ENCODE measurements at places on chromosomes 16 and 17.

DNA sequence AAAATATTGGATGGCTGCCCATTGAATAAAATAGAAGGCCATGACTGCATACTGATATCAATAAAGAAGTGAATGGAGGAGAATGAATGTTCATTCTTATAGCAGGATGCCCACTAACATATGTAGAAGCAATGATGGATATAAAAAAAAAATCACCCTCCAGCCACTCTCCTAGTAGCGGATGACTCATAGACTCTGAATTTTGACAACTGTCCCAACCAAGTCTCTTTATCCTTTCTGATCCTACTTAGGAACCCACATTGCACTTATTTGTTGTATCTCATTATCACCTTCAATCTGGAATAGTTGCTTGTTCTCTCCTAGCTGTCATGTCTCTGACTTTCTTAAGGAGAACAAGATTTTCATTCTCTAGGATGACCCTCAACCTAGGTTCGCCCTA, 429.9 kb downstream of the HS3ST3B1 start:
- DNase-seq = no peak

DNA sequence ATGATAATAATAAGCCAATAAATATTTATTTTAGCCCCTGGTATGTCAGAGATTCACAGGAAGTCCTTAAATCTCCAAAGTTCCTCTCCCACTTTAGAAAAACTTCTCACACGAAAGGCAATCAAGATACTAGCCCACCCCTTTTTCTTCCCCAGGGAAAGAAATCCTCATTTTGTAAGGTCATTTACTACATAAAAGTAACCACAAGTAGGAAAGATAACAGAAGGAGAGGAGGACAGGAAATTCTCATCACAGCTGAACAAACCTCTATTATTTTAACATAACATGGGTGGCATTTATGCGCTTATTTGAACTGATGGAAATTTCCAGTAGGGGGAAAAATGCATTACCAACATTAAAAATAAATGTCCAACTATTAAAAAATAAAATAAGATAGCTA, 3.4 kb downstream of the FAM222B start:
- no peak for DNase-seq

DNA sequence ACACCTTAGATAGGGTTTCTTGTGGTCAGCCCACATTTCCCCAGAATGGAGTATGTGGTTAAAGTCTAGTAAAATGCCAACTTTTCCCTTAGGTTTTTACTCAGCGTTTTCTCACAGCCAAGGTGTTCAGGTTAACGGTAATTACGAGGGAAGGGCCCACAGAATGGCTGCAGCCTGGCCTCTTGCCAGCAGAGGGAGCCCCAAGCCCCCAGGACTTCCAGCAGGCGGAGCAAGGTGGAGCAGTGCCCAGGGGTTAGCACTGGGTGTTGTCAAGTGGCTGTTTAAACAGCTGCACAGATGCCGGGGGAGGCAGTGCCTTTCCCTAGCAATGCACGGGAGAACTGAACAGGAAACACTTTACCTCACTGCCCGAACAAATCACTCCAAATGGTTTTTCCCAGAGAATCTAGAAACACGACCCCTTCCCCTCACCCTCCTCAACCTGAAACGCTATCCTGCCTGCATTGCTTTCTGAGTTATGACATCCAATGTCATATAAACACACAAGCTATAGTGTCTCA, 6.6 kb downstream of the PHB1 start:
- DNase-seq = peak; percentile 87

GRCh38 chr17:681316-681715, 33.3 kb downstream of the VPS53 start:
- no peak for DNase-seq

GRCh38 chr16:53886482-53887378, 182.8 kb downstream of the FTO start:
- no peak for DNase-seq

DNA sequence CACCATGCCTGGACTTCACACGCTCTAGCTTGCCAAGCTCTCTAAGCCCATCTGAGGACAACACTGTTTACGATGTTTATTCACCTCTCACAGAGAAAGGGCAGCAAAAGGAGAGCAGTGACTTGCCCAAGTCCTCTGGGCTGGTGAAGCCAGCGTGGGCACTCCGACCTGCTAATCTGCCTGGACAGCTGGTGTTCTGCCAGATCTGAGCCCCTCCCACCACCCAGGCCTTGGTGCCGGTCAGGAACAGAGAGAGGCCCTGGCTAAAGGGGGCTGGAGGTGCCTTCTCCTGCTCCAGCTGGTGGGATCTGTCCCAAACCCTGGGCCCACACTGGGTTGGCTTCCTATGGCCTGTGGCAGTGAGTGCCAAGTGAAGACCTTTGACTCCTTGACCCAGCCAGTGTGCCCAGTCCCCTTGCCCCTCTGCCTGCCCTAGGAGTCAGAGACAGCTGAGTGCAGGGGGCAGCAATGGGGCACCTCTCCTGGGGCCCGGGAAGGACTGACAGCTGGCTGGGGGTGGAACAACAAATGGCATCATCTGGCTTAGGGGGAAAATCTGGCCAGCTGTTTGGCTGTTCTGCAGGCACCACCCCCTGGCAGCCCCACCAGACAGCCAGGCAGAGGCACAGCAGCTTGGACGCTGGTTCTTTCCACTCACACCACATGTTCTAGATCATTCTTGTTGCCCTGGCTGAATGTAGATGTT, 1.8 kb upstream of the SLC4A1 start:
- DNase-seq = no peak

DNA sequence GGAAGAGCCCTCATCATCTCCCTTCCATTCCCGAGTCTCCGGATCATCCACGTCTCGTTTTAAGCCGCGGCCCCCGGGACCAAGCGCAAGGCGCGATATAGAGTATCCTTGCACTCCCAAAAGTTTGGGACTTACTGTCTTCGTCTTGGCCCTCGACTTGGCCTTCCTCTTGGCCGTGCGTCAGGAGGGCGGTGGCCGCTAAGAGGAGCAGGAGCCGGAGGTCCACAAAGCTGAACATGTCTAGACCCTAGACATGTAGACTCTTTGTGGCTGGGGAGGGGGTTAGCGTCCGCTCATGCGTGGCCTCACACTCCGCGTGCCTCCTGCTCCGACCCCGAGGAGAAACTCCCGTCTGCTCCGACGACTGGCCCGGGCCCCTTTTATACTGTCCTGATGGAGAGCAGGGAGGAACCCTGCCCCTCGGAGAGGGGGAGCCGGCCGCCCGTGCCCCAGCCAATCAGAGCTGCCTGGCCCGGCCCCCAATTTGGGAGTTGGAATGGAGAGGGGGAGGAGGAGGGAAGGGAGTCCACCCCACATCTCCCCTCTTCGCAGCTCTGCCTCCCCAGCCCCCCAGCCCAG, at the start of gene COL1A1:
TSS of gene COL1A1 (minus strand) at position 356 of the 579 bp plus-strand sequence. CDS start at position 238, 118 bp downstream.
- no peak for DNase-seq

- no peak for DNase-seq
Measured at GRCh38 chr17:64332502-64332901, 58.2 kb downstream of the PECAM1 start.

GRCh38 chr17:64331931-64332493, 58.6 kb downstream of the PECAM1 start:
- no peak for DNase-seq

DNA sequence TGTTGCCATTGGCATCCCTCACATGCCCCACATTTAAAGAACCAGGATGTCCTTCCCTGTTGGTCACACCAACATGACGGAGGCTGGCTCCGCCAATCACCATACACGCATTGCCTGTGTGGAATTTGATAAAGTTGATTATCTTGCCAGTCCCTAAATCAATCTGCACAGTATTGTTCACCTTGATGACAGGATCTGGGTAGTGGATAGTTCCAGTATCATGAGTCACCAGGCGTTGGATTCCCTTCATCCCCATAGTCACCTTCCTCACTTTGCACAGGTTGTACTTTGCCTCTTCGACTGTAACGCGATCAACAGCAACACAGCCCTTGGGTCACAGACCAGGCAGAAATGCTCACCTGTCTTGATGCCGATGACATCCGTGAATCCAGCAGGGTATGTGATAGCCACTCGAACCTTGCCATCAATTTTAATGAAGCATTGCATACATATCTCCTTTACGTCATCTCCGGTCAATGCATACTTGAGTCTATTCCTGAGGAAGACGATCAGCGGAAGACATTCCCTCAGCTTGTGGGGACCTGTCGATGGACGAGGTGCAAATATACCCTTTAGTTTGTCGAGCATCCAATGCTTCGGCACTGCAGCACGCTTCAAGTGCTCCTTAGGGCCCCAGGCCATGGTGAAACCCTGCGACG, 14.2 kb downstream of the CTRB2 start:
- no peak for DNase-seq

DNA sequence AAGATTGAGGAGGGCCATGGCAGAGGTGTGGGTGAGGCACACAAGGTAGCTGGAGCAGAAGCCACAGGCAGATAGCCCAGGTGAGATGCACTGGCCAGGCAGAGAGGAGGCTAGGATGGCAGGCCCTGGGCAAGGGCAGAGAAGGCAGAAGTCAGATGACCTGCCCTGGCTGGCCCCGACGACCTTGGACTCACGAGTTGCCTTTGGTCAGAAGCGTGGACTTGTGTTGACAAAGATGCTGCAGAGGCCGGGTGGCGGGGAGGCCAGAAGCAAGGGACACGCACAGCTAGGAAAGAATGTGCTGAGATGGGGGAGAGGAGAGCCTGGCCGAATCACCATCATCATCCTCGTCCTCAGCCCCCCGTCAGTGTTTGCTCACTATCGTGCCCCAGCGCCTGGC, 123.7 kb downstream of the RBFOX3 start:
- DNase-seq = no peak

DNA sequence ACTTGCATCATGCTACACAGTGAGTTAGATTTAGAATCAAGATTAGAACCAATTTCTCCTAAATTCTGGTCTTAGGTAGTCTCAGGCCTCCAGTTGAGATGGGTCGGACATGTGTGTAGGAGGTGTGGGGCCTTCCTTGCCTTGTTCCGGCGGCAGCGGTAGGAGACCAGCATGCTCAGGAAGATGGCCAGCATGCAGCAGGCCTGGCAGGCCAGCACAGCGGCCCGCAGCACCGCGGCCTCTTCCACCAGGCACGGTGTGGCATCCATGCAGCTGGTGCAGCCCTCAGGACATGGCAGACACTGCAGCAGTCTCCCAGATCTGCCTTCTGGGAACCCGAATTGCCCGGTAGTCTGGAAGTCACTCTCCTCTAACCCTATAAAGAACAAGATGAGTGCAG, 6.9 kb downstream of the GPR179 start:
- no peak for DNase-seq

GRCh38 chr16:87143661-87144121, 173.5 kb downstream of the C16orf95 start:
- DNase-seq = no peak

GRCh38 chr16:3400446-3400778, 392 bp downstream of the ZSCAN32 start:
- DNase-seq = no peak

- no peak for DNase-seq
Measured at GRCh38 chr16:84007520-84007919, 35.1 kb downstream of the SLC38A8 start.

GRCh38 chr16:81866820-81867440, 87.8 kb downstream of the PLCG2 start:
- DNase-seq = peak; percentile 42

DNA sequence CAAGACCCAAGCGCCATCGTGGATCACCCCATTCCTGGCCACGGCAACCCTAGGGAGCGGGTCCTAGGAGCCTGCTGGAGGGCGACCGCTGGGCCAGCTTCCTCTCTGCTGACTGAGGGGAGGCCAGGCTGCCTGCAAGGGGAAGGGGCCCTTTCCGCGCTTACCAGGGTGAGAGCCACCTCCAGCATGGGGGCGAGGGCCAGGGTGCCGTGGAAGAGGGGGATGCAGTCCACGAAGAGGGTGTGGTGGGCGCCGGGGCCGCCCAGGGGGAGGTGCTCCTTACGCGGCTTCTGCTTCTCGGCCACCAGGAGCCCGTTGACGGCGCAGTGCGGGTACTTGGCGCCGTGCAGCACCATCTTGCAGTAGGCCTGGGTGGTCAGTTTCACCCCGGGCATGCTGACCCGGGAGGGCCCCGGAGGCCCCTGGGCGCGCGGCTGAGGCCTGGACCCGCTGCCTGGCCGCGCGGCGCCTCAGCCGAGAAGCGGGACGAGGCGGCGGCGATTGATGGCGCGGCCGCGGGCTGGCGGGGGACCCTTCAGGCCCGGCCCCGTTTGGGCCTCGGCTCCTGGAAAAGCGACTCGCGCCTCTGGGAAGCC, 345 bp downstream of the EMC8 start:
- DNase-seq = no peak

GRCh38 chr16:31880322-31880979, 6.8 kb downstream of the ZNF267 start:
- no peak for DNase-seq

- DNase-seq = no peak
Measured at GRCh38 chr16:65884018-65884417, 482.5 kb upstream of the CDH5 start.

GRCh38 chr17:68777856-68778694, 176.9 kb upstream of the FAM20A start:
- DNase-seq = no peak

DNA sequence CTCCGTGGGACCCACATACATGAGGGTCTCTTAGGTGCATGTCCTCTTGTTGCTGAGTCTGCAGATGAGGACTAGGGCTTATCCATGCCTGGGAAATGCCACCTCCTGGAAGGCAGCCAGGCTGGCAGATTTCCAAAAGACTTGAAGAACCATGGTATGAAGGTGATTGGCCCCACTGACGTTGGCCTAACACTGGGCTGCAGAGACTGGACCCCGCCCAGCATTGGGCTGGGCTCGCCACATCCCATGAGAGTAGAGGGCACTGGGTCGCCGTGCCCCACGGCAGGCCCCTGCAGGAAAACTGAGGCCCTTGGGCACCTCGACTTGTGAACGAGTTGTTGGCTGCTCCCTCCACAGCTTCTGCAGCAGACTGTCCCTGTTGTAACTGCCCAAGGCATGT, 38.2 kb upstream of the IL21R start:
- no peak for DNase-seq

DNA sequence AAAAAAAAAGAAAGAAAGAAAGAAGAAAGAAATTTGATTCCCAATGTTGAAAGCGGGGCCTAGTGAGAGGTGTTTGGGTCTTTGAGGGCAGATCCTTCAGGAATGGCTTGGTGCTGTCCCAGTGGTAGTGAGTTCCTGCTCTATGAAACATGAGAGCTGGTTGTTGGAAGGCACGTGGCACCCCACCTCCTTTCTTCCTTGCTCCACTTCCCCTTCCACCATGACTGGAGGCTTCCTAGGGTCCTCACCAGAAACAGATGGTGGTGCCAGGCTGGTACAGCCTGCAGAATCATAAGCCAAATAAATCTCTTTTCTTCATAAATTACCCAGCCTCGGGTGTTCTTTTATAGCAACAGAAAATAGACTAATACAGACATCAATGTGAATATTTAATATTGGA, 147.3 kb upstream of the KCNJ18 start:
- no peak for DNase-seq

DNA sequence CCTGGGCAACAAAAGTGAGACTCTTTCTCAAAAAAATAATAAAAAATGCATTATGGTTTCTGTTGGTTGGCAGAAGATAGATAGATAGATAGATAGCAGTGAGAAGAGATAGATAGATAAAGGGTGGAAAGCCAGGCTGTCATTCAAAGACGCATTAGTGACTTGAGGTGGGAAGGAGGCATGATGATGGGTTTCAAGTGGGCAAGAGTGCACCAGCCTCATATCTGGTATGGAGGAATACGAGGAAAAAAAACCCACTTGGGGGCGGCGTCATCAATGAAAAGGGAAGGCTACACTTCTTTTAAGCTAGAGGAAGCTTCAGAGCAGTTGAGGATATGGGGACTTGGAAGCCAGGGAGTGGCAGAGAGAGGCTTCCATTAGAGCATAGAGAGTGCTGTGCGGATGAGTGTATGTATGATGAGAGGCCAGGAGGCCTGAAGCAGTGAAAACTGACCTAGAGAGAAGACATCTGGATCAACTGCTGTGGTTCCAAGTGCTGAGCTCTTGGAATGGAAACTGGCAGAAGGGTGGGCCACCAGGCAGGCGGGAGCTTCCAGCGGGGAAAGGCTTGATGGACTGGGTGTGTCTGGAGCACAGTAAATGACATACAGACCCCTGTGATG, 31.8 kb downstream of the CEP95 start:
- no peak for DNase-seq

All from B cell (primary cell).